ENCODE measurements at places on chromosomes 16 and 17.
A peak's percentile ranks its signal among the peaks of the same experiment; 100 is the strongest.

- peak; percentile 34 for DNase-seq
Measured at GRCh38 chr16:2852003-2852730, 5.8 kb downstream of the PRSS22 start.

DNA sequence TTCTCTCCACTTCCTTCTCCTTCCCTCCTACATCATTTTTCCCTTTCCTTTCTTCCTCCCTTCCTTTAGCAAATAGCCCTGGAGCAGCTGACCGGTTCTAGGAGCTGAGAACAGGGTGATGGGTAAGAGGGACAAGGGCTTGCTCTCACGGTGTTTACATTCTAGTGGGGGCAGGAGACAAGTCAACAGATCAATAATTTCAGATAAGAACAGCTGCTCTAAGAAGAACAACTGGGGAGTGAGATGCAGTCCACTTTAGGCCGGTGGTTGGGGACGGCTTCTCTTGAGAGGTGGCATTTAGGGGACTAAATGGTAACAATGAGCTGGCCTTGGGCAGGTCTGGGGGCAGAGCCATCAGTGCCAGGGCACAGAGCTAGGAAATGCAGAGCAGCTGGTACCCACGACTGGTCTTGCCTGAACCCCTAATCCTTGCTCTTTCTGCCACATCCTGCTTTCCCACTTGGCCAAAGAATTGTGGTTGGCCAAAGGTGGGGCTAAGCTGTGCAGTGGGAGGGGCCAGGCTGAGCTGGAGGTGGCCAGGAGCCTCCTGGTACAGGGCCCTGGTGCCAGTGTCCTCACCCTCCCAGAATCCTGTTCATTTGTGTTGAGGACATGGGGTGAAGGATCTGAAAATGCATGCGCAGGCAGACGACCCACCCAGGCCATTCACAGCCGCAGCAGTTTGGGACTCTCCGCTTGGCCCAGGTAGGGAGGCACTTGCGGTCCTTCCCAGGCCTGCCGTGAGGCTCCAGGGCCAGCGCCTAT, 17.7 kb downstream of the CBX4 start:
- no peak for DNase-seq

GRCh38 chr17:51794466-51794865, 364.0 kb downstream of the CA10 start:
- no peak for DNase-seq

- no peak for DNase-seq
Measured at GRCh38 chr16:69328854-69329316, 1.5 kb downstream of the PDF start.

- DNase-seq, result no peak
Measured at GRCh38 chr16:83456934-83457333, 350.8 kb upstream of the HSBP1 start.

DNA sequence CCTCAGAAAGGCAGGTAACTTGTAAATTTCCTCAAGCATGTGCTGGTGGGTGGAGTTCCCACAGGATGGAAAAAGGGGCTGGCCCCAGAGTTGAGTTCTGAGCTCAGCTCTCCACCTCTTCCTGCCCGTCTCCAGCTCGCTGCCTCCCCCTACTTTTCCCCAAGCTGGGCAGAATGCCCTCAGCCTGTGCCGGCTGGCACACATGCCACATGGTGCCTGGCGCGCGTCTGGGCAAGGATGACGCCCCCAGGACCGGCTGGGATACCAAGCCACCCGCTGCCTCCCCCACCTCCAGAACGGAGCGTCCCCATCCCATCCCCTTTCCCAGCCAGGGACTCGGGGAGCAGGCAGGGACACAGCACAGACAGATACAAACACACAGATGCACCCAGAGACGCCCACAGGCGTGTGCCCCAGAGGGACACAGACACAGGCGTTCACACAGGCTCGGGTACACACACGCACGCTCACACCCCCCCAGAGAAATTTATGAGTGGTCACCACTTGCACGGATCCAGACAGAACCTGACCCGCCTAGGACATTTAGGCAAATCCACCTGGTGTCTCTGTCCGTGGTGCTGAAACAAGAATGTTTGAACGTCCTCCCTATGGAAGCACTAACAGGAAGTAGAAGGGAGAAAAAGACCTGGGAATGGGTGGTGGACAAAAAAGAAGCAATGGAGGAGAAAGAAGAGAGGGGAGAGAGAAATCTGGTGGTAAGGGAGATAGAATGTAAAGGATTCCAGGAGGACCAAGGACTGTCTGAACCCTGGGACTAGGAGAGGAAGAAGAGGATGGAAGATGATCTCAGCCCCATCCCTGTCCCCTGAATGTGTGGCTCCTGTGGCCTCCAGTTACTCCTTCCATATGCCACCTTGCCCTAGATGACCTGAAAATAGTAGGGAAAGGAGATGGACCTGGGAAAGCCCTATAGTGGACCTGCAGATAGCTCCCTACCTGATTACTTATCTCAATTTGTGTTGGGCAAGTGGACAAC, 15.5 kb downstream of the NEUROD2 start:
- peak; percentile 62 for DNase-seq

- no peak for DNase-seq
Measured at GRCh38 chr16:85735225-85735635, 15.7 kb downstream of the C16orf74 start.

DNA sequence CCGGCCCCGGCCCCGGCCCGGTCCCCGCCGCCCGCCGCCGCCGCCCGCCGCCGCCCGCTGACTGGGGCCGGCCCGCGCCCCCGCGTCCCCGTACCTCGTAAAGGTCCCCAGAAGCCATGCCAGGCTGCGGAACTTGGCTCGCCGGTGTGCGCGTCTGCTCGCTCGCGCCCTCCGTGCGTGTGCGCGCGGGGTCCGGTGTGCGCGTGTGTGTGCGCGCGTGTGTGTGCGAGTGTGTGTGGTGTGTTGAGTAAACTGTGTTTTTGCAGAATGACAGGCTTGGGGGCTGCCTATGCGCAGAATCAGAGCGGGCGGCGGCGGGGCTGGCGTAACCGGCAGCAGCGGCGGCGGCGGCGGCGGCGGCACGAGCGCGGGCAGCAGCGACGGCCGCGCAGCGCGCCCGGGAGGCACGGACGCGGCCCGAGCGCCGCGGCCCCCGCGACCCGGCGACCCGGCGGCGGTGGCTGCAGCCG, 307 bp downstream of the CDYL2 start:
- peak; percentile 78 for DNase-seq

DNA sequence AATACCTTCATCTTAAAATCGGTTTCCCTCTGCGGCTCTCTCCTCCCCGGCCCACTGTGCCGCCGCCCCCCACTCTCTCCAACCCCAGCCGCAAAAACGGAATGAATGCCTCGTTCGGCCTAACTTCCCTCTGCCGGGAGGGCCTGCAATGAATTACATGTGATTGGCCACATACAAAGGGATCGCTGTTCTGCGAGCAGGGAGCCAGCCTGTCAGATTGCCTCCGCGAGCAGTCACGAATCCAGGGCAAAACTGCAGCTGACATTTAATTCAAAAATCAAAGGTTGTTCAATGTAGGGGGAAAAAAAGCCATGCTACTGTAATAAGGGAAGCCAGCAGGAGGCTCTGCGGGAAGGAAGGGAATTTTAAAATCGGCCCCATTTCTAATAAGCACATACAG, 84.9 kb downstream of the TBC1D16 start:
- no peak for DNase-seq

DNA sequence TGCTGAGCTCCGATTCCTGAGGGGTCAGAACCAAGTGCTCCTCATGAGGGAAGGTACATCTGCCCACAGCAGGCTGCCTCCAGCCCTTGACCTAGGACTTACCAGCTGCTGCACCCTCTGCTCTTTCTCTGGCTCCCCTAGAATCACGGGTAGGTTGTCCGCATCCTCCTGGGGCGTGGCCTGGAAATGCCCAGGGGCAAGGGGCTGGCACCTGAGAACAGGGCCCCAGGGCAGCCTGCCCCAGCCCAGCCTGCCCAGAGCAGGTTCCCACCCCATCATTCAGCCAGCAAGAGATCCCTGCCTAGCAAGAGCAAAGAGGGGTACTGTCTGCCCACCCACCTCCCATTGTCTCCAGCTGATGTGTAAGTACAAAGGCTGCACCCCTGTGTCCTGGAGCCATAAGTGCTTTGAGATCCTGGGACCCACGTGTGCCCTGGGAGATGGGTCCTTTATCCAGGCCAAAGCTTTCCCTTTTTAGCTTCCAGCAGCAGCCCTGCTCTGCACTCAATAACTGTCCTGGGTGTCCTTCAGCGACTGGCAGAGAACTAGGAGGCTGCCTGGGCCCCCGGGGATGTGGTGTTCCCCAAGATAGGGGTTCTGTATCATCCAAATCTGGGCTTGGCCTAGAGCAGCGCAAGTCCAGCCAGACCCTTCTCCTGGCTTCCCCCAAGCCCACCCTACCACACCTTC, 5.1 kb downstream of the TSPOAP1 start:
- DNase-seq, result no peak

- no peak for DNase-seq
Measured at GRCh38 chr17:74822939-74823367, 36.7 kb downstream of the GRIN2C start.

DNA sequence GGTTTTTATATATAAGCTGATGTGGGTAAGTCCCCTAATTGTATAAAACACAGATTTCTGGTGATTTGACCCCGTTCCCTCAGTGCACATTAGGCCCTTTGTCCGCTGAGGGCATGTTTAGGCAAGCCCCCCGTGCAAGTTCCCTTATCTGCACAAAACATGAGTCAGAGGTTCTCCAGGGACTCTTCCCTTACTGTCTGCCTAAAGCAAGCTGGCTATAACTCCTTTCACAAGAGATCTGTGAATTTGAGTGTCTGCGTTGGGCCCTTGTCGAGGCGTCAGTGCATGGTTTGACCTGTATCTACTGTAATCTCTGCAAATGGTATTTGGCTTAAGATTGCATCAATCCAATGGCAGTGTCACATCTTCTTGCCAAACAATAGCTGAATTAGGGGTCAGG, 712.8 kb downstream of the CDH8 start:
- DNase-seq, result no peak

- peak; percentile 53 for DNase-seq
Measured at GRCh38 chr17:1109606-1110540, 69.9 kb downstream of the ABR start.

DNA sequence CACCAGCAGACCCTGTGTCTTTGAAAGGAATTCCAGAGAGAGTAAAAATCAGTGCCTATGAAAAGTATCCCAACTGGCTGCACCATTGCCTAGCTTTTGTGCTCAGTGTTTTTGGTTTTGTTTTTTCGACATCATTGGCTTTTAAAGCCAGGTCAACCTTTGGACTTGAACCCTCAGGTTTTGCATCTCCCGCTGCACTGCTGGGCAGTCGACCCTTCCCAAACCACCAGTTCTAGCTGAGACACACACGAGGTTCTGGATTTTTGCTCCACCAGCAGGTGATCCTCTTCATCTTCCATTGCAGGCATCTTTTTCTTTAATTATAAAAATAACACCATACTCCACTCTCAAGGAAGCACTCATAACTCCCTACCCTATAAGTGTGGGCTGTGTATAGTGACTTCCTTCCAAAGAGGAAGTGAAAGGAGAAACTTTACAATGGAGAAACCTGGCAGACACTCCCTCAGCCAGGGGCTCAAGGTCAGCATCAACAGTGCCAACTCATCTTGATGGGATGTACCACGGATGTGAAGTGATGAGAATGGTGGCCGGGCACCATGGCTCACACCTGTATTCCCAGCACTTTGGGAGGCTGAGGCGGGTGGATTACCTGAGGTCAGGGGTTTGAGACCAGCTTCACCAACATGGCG, 57.8 kb downstream of the BMERB1 start:
- DNase-seq, result no peak

DNA sequence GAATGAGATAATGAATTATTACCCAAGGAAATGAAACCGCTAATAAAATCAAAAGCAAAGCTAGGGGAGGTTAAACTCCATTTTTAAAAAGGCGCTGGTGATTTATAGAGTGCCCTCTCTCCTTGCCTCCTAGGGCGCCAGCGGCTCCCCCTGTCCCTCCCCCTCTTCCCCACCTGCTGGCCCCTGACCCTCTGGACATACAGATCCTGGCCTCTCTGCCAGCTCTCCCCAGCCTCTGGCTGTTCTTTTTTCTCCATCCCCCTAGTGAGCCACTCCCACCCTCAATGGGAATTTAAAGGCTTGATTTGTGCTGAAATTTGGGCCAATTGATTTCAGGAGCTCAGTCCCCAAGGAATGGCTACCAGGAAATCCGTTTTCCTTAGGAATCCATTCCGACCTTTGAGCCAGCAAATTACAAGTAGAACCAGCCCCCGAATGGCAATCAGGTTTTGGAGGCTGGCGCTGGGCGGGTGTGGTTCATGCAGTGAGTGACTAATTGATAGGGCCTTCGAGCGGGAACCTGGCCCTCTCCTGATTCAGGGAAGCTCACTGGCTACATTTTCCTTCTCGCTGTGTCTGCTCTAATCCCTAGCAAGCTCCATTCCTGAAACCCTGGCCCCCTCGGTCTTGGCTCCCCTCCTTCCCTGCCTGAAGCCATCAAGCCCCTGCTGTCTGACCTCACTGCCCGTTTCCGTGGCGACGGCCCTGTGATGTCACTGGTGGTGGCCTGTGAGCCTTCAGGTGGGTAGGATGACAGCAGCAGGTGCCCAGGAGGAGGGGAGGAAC, 141.9 kb upstream of the SDK2 start:
- DNase-seq, result no peak
